Cardiac muscle cell (in vitro differentiated cells and primary cell): ENCODE measurements at places on chromosomes 2 and 18. TPM values are rescaled to one million over a fixed set of nuclear protein-coding genes. Genes with fewer than 3 reads are reported as not detected.
A peak's percentile ranks its signal among the peaks of the same experiment; 100 is the strongest.

DNA sequence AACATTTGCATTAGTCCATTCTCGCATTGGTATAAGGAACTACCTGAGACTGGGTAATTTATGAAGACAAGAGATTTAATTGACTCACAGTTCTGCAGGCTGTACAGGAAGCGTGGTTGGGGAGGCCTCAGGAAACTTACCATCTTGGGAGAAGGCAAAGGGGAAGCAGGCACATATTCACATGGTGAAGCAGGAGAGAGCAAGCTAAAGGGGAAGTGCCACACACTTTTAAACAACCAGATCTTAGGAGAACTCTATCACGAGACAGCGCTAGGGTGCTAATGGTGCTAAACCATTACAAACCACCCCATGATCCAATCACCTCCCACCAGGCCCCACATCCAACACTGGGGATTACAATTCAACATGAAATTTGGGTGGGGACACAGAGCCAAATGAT lies 201.7 kb upstream of the MGAT5 start:
- no peak for DNase-seq

DNA sequence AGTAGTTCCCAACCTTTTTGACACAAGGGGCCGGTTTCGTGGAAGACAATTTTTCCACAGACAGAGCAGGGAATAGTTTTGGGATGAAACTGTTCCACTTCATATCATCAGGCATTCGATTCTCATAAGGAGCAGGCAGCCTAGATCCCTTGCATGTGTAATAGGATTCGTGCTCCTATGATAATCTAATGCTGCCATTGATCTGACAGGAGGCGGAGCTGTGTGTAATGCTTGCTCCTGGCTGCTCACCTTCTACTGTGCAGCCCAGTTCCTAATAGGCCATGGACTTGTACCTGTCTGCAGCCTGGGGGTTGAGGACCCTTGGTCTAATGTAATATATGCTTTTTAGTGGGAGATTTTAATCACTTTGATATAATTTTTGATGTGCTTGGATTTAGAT lies 188.7 kb upstream of the KLHL14 start:
- no peak for DNase-seq

- DNase-seq: no peak
Observed at GRCh38 chr2:138504546-138505235, 3.1 kb downstream of the SPOPL start.

GRCh38 chr2:163800951-163801381 lies 65.2 kb upstream of the FIGN start:
- DNase-seq: peak; percentile 21

DNA sequence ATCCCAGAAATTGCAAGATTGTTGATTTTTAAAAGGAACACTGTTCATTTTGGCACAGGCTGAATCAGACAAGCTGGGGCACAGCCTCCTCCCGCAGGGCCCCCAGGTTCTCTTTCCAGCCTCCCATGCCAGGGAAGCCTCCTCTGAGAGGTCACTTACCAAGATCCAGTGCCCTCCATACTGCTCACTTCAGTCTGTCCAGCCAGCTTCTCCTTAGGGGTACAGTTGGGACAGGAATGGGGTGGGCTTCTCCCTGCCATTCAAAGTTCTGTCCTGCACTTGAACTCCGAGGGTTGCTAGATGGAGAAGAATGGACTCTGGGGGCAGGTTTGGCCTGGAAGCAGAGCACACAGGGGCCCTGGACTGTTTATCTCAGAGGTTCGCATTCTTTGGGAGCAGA lies 7.5 kb upstream of the CYP26B1 start:
- DNase-seq: no peak

DNA sequence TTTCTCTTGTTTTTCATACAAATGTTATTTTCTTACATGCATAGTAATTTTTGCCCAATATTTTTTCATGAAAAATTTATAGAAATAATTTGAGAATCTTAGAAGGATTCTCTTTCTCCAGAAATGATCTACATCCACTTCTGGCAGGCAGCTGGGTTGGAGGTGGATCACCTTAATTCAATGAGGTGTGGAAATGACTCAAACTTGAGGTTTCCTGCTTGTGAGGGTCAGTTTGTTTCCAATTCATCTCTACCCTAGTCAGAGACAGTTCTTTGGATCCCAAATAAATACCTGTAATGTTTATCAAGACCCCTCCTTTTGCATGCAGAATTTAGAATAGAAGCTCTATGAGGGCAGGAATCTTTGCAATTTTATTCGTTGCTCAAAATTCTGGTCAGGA lies 35.0 kb upstream of the DYNAP start:
- no peak for DNase-seq

GRCh38 chr2:56960581-56960980 lies 776.8 kb downstream of the CCDC85A start:
- DNase-seq: no peak

- DNase-seq: no peak
Observed at GRCh38 chr18:57940166-57940660, 103.8 kb upstream of the NEDD4L start.

DNA sequence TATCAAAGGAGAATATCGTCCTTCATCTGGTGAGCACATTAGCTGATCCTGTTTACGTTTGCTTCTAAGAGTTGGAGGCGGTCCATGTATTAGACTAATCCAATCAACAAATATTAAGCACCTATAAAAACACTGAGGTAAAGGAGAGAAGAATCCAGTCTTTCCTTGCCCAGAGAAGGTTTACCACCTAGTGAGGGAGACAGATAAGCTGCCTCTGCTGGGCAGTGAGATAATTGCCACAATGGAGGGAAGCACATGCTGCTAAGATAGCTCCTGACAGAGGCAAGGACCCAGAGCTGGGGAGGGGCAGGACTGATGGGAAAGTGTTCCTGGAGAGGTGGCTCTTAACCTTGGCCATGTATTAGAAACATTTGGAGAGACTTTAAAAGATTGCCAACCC lies 36.7 kb upstream of the ST8SIA5 start:
- DNase-seq: no peak

DNA sequence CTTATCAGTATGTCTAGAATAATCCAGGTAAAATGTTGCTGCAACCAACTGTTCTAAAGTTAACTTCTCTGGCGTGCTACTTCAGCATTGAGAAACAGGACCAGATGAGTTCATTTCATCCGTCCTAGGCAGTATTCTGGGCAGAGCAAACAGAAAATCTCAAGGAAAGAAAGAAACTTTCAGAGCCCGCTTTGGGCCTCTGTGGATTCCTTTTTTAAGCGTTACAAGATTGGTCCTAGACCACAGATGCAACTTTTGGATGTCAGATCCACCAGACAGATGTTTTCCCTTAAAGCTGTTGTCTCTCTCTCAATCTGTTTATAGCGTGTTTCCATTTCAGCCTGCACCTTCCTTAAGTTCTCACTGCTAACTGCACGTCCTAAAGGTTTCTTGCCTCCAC lies 75.0 kb downstream of the BCL2 start:
- DNase-seq: no peak

DNA sequence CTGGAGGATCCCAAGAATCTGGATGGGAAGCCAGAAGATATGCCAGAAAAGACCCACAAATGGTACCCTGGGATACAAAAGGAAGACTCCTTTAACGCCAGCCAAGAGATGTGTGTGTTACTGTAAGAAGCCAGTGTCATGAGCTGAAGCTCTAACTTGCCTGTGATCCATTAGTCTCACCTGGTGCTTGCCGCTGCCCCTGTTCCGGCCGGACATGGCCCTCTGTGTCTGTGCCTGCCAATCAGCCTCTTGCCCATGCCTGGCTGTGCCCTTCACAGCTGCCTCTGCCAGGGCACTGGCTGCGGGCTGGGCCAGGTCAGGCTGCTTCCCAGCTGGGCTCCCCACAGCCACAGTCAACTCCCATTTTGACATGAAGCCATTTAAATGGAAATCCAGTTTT lies 55.4 kb downstream of the POU3F3 start:
- DNase-seq: no peak

DNA sequence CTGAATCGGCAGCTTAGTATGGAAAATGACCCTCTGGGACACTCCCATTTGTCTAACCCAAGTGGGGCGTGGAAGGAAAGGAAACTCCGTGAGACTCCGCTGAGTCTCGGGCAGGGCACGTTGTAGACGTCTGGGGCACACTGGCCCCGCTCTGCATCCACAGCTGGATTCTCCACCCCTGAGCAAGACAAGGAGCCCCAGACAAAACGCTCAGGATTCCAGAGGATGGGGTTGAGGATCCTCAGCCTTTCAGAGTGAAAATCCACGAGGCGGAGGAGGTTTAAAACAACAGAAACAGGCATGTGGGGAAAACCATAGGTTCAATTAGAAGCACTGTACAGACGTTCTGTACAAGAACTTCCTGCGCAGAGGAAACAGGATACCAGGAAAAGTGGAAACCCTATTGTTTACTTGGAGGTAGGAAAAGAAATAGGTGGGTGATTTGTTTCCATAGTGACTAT lies 124.9 kb upstream of the ZNF236 start:
- DNase-seq: no peak

- no peak for DNase-seq
Observed at GRCh38 chr2:26767894-26768487, 3.9 kb downstream of the SLC35F6 start.

DNA sequence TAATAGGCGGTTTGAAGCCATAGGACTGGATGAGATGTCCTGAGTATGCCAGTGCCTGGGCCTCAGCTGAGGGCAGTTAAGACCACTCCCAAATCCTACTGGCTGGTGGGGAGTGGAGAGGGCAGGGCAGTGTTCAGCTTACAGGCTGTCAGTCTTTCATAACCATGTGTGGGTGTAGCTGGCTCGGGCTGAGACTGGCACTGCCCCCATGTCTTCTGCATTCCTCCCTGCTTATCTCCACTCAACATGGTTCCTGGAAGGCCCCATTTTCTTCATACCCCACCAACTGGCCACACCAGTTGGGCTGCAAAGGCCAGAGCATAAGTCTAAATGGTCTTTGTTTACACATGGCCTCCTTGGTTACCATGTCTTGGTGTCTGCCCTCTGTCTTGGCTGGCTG lies 17.2 kb upstream of the IL37 start:
- no peak for DNase-seq

DNA sequence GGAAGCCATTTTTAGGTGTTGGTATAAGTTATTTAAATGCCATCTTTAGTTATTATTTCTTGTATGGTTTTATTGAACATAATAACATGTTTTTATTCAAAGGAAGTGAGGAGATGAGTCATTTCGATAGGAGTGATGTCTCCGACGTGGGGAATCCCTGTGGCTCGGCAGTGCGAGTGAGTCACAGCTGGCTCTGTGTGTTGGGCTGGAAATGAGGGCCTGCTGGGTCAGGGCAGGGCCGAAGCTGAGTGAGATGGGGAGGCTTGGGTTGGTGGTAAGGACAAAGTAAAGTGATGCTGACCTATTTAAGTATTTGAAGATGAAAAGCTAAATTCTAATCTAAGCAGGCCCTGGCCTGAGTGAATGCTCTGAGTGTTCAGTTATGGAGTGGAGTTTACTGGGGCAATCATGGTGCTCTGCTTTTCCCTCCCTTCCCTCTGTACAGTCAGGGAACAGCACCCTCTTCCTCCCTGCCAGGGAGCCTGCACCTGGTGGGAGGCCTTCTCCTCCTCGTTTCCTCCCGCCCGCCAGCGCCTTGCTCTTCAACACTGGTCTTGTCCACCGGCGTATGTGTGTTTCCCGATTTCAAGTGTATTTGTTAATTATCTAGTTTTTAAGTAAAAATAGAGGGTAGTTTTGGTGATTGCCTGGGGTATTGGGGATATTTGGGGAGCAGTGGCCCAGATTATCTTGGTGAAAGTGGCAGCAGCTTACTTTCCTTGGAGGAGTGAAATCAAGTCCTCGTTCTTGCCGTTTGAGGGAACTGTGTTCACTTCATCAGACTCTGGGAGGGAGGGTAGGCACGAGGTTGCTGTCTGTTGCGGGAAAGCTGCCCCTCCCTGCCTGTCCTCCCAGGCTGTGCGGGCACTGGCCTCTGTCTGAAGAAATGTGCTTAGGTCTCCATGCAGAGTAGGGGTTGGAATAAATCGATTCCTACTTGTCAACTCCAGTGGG lies 157.0 kb downstream of the LDLRAD4 start:
- DNase-seq: no peak

- peak; percentile 14 for DNase-seq
Observed at GRCh38 chr18:34738175-34738894, 28.2 kb downstream of the DTNA start.

- no peak for DNase-seq
Observed at GRCh38 chr2:102667072-102667471, 47.7 kb downstream of the SLC9A2 start.

GRCh38 chr2:8999797-9000196 lies 3.7 kb downstream of the MBOAT2 start:
- no peak for DNase-seq

- no peak for DNase-seq
Observed at GRCh38 chr2:157122776-157123175, 134.7 kb upstream of the GALNT5 start.

DNA sequence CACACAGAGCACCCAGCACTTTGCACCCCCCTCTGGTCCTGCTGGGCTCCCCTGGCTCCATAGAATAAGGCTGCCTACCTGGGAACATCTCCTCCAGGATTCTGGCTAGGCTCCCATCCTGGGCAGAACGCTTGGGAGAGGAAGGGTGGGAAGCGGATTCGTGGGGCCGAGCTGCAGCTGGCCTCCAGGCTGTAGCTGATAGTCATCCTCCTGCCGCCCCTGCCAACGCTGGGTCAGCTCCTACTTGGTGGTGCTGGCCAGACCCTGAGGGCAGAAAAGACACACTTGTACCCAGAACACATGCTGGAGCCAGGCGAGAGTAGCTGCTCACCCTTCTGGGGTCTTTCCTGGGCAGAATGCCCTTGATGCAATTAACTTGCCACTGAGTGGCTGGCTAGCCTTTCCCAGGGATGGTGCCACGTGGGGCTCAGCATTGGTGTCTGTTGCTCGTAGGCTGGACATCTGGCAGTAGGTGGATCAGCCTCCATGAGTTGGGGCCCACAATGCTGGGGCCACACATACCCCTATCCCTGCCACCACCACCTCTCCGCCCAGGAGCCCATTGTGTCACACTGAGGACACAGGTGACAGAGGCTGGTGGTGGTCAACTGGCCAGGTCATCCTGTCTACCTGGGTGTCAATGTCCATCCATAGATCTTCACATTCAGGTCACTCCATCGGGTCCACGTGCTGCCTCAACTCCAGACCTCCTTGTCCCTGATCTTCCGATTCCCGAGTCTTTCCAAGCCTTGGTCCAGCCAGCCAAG lies 112.8 kb downstream of the NDUFA10 start:
- no peak for DNase-seq

DNA sequence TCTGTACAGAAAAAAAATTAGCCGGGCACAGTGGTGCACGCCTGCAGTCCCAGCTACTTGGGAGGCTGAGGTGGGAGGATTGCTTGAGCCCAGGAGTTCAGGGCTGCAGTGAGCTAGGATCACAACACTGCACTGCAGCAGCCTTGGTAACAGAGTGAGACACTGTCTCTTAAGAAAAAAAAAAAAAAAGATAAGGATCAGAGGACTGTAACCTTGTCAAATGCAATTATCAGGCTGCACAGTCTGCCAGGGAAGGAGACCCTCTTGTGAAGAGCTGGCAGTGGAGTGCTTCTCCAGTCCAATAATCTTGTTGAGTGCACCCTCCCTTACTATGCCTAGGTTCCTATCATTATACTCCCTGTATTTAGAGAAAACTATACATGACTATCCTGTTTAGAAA lies 330.7 kb downstream of the PDE11A start:
- DNase-seq: no peak

GRCh38 chr18:39842366-39842914 lies 2112.6 kb upstream of the PIK3C3 start:
- DNase-seq: no peak

Gene ZNF397
- 8.8 and 10.2 TPM in 2 replicates for polyA plus RNA-seq

Gene PRKAG3
- polyA plus RNA-seq: 0.12 and 0.17 TPM in 2 replicates

Gene UGT1A10
- polyA plus RNA-seq: not detected in 2 replicates

Gene SERPINB3
- polyA plus RNA-seq: not detected in 2 replicates

Gene STAMBP
- 35.7 and 49.3 TPM in 2 replicates for polyA plus RNA-seq

Gene SEMA4F
- 8.3 and 8.7 TPM in 2 replicates for polyA plus RNA-seq

Gene STPG4
- polyA plus RNA-seq: not detected in 2 replicates

Gene CTAGE1
- polyA plus RNA-seq: not detected in 2 replicates

Gene ANTXR1
- 24.0 and 25.6 TPM in 2 replicates for polyA plus RNA-seq

Gene PARD6G
- polyA plus RNA-seq: 4.9 and 8.0 TPM in 2 replicates
